ENCODE measurements at places on chromosomes 2 and 18.

GRCh38 chr2:66539452-66539851, 104.5 kb downstream of the MEIS1 start:
- no peak for DNase-seq

DNA sequence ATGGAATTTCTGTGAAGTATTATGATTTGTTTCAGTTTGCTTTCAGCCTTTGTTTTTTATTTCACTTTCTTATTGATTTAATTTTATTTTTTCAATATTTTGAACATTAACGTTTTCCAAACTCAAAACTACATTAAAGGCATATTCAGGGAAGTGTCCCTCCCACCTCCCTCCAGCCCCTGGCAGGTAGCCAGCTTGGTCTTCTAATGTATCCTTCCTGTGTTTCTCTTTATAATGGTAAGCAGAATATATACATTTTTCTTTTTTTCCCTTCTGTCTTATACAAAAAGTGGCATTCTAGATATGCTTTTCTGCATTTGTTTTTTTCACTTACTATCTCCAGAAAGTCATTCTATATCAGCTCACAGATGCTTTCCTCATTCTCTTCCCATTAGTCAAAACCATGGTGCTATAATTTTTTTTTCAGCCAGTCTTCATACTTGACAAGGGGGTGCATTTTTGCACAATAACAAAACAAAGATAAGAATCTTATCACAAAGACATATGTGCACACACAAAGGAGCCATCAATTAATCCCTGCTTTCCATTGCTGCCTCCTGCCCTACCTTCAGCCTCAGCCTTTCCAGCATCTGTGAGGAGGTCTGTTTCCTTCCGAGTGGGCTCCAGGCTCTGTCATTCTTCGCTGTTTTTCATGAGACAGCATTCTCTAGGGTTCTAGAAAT, 33.7 kb upstream of the TMEM177 start:
- no peak for DNase-seq

DNA sequence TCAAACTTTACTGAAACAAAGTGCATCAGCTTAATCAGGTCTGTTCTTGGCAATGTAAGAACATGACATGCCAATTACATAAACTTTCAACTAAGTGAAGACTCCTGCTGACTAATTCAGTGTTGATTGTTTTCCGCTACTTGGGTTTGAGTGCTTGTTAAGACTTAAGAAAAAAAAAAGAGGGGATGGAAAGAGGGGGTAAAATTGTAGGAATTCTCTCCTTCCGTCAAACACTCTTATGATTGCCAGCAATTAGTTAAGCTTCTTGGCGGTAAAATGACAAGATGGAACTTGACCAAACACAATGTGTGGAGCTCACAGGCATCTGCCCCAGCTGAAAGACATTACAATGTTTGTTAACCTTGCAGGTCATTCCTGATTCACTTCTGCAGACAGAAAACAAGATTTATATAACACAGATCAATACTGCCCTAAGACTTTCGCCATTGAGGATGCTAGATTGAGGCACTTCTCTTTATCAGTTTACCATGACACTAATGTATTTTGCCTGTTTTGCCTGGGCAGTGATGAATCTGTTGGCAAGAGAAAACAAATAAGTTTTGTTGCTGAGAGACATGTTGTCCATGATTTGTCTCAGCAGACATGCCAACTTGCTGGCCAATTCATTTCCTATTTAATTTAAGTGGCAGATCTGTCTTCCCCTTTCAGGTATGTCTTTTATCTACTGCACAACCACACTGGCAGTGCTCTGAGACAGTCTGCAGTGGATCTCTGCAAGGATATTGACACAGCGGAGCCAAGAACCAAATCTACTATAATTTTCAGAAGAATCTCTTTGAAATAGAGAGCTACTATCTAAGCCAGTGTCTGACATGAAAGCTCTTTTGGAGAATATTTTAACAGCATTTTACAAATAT, 410.0 kb upstream of the KCNH7 start:
- no peak for DNase-seq

DNA sequence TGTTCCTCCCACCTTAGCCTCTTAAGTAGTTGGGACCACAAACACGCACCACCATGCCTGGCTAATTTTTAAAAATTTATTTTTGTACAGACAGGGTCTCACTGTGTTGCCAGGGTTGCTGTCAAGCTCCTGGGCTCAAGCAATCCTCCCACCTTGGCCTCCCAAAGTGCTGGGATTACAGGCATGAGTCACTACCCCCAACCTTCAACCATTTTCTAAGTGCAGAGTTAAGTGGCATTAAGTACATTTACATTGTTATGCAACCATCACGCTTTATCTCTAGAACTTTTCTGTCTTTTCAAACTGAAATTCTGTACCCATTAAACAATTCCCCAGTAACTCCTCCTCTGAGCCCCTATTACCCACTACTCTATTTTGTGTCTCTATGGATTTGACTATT, 45.9 kb upstream of the AFF3 start:
- DNase-seq, result no peak

All from AG08396 (cell line).